Activated CD4-positive, alpha-beta T cell treated with anti-CD3 and anti-CD28 coated beads for 36 hours (primary cell): ENCODE measurements at places on chromosomes 1 and 21. TPM values are rescaled to one million over a fixed set of nuclear protein-coding genes. Genes with fewer than 3 reads are reported as not detected.
A peak's percentile ranks its signal among the peaks of the same experiment; 100 is the strongest.

DNA sequence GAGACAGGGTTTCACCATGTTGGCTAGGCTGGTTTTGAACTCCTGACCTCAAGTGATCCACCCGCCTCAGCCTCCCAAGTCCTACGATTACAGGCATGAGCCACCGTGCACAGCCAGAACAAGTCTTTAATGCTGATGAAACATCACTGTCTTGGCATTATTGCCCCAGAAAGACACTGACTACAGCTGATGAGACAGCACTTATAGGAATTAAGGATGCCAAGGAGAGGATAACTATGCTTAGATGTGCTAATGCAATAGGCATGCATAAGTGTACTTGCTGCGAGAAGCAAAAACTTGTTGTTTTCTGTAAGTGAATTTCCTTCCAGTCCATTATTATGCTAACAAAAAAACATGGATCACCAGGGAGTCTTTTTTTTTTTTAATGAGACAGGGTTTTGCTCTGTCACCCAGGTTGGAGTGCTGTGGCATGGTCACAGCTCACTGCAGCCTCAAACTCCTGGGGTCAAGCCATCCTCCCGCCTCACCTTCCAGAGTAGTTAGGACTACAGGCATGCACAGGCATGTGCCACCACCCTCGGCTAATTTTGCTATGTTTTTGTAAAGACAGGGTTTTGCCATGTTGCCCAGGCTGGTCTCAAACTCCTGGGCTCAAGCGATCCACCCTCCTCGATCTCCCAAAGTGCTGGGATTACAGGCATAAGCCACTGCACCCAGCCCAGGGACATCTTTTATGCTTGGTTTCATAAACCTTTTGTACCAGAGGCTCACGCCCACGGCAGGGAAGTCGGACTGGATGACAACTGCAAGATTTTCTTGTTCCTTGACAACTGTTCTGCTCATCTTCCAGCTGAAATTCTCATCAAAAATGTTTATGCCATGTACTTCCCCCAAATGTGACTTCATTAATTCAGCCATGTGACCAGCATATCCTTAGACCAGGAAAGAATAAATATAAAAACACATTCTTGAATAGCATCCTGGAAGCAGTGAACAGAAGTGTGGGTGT is 23.1 kb downstream of the RHEX start:
- no peaks in the 10 kb centered on the region for H3K27me3 ChIP-seq
- peaks cover 17% of the 10 kb centered on the region for H3K4me1 ChIP-seq
- no peak for DNase-seq
- H3K27ac ChIP-seq = no peak overlapping the region
- H3K36me3 ChIP-seq = no peaks in the 10 kb centered on the region

DNA sequence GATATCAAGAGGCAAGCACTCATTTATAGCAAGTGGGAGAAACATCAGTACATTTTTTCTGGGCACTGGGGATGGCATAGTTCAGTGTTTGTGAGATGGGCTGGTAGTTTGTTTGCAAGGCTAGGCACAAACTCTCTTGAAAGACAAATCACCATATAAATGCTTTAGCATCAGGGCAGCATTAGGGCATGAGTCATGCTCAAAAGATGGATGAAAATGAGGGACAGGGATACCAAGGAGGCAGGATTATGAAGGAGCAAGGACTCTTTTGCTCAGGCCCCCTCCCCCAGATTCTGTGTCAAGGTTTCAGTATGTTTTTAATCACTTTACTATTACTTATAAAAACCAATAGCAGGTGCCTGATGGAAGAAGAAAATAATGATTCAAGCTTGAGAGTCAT is 43.9 kb upstream of the CAMK1G start:
- H3K36me3 ChIP-seq = no peaks in the 10 kb centered on the region
- no peak overlapping the region for H3K4me3 ChIP-seq
- no peak for DNase-seq
- peaks cover 16% of the 10 kb centered on the region for H3K27me3 ChIP-seq

DNA sequence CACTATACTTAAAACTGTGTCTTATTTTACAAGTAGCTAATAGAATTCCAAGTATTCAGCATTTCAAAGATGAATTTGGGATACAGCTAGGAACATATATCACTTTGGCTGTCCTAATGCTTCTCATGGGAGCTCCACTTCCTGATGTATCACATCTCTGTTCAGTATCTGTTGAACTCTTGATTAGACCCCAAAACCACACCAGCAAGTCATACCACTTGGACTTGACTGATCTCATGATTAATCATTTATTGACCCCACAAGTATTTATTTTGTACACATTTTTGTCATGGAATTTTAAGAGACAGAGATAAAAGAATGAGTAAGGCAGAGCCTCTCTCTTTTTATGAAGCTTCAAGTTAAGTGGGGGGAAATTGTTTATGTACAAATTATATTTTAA is 30.0 kb downstream of the TMPRSS15 start:
- DNase-seq = no peak
- H3K27me3 ChIP-seq = no peaks in the 10 kb centered on the region
- no peaks in the 10 kb centered on the region for H3K36me3 ChIP-seq
- no peak overlapping the region for H3K27ac ChIP-seq
- no peaks in the 10 kb centered on the region for H3K4me1 ChIP-seq
- H3K4me3 ChIP-seq = no peak overlapping the region

- DNase-seq = no peak
- no peaks in the 10 kb centered on the region for H3K36me3 ChIP-seq
- peaks cover 5% of the 10 kb centered on the region for H3K27me3 ChIP-seq
- no peak overlapping the region for H3K27ac ChIP-seq
- peaks cover 60% of the 10 kb centered on the region for H3K4me1 ChIP-seq
Measured at GRCh38 chr1:154741327-154741726, 128.8 kb downstream of the KCNN3 start.

DNA sequence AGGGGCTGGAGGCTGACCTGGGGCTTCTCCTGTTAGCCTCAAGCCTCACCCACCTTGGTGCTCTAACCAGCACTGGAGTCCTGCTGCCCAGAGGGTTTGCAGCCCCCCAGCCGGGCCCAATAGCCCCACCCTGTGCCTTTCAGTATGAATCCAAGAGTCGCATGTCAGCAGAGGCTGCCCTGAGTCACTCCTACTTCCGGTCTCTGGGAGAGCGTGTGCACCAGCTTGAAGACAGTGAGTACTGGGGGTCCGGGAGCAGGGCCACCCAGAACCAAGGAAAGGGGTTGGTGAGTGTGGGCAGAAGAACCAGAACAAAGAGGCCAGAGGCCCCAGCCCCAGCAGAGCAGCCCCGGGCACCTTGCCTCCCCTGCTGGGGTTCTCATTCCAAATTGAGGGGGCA is 25.6 kb downstream of the CDK18 start:
- H3K27me3 ChIP-seq = no peaks in the 10 kb centered on the region
- no peaks in the 10 kb centered on the region for H3K36me3 ChIP-seq
- DNase-seq = no peak
- no peak overlapping the region for H3K27ac ChIP-seq
- H3K4me1 ChIP-seq = no peaks in the 10 kb centered on the region
- H3K4me3 ChIP-seq = no peak overlapping the region

- H3K4me1 ChIP-seq = peaks cover 8% of the 10 kb centered on the region
- no peaks in the 10 kb centered on the region for H3K27me3 ChIP-seq
- no peak overlapping the region for H3K27ac ChIP-seq
- no peaks in the 10 kb centered on the region for H3K36me3 ChIP-seq
- DNase-seq = no peak
- no peak overlapping the region for H3K4me3 ChIP-seq
Measured at GRCh38 chr1:89962742-89963075, 32.2 kb upstream of the ZNF326 start.

DNA sequence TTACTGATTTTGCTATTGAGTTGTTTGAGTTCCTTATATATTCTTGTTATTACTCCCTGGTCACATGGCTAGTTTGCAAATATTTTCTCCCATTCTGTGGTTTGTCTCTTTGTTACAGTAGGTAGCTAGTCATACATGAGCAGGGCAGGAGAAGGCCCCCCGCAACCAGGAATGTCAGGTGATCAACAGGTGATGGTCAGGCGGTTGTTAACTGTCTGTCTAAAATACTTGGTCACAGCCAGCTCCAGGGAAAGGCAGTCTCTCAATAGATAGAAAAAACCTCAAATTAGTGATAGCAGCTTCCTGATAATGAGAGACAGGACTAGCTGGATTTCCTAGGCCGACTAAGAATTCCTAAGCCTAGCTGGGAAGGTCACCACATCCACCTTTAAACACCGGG is 217.9 kb downstream of the RHOU start:
- DNase-seq = no peak
- no peaks in the 10 kb centered on the region for H3K36me3 ChIP-seq
- no peak overlapping the region for H3K27ac ChIP-seq
- H3K4me1 ChIP-seq = peaks cover 8% of the 10 kb centered on the region

DNA sequence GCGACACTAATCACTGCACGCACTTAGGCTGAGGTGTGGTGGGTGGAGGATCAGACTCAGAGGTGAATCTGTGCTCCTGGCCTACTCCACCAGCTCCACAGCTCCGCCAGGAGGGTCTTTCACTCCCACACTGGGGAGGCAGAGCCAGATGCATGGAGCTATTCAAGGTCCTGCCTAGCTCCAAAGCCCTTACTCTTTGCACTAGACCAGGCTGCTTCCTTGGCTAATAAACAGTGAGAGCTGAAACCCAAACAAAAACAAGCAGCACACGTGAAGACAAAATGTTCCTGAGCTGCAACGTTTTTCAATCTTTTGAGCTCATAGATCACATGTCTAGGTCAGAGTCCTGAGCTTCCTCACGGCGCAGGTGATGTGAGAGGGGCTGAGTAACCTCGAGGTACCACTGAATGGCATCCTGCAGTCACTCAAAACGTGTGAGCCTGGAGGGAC is 19.2 kb downstream of the CAPZB start:
- peaks cover 35% of the 10 kb centered on the region for H3K36me3 ChIP-seq
- no peak for DNase-seq
- peaks cover 93% of the 10 kb centered on the region for H3K4me1 ChIP-seq
- H3K4me3 ChIP-seq = no peak overlapping the region
- peak overlapping the region; percentile 78 for H3K27ac ChIP-seq
- no peaks in the 10 kb centered on the region for H3K27me3 ChIP-seq

DNA sequence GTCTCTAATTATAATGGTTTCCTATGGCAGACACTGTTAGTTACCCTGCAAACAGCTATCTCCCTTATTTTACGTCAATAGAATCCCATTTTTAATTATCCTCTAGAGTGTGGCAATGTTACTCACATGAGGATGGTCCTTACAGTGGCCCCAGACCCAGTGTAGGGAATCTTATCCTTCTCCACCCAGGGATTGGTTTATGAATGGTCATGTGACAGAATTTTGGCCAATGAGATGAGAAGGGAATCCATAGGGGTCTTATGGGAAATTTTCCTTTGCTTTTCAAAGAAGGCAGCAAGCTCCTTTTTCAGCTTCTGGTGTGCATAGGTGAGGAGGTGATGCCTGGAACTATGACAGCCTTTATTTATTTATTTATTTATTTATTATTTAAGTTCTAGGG is 59.0 kb upstream of the HUNK start:
- no peak overlapping the region for H3K27ac ChIP-seq
- no peak for DNase-seq
- no peaks in the 10 kb centered on the region for H3K36me3 ChIP-seq
- peaks cover 11% of the 10 kb centered on the region for H3K27me3 ChIP-seq

DNA sequence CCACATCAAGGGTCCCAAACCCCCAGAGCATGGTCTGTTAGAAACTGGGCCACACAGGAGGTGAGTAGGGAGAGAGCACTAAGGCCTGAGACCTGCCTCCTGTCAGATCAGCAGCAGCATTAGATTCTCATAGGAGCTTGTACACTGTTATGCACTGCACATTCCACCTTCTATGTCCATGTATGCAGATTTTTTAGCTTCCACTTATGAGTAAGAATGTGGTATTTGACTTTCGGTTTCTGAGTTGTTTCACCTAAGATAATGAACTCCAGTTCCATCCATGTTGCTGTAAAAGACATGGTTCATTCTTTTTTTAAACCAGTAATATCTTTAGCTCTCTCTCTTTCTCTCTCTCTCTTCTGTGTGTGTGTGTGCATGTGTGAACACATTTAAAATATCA is 663 bp upstream of the GBP6 start:
- peak; percentile 22 for DNase-seq
- no peaks in the 10 kb centered on the region for H3K36me3 ChIP-seq
- no peaks in the 10 kb centered on the region for H3K27me3 ChIP-seq
- peaks cover 22% of the 10 kb centered on the region for H3K4me1 ChIP-seq
- peak overlapping the region; percentile 34 for H3K4me3 ChIP-seq

GRCh38 chr1:21123287-21123948 is 53.3 kb downstream of the EIF4G3 start:
- H3K36me3 ChIP-seq = peaks cover 10% of the 10 kb centered on the region
- no peak for DNase-seq
- no peak overlapping the region for H3K4me3 ChIP-seq

Gene CEP85
- total RNA-seq = 31.1 TPM

Gene ANKRD65
- not detected for total RNA-seq

Gene HSD11B1
- total RNA-seq = 5.7 TPM

Gene GPR25
- not detected for total RNA-seq

Gene AMY1B
- not detected for total RNA-seq

Gene TCHH
- not detected for total RNA-seq

Gene TMEM125
- total RNA-seq = not detected

Gene NR0B2
- not detected for total RNA-seq

Gene SH2D5
- total RNA-seq = 0.51 TPM

Gene GGPS1
- total RNA-seq = 37.4 TPM

Gene OPRD1
- total RNA-seq = 0.02 TPM

Gene CD101
- total RNA-seq = 0.60 TPM
